ENCODE measurements at places on chromosomes 5 and 9. TPM values are rescaled to one million over a fixed set of nuclear protein-coding genes. Genes with fewer than 3 reads are reported as not detected.

BARHL1 gene
- total RNA-seq: not detected

PCDHA9 gene
- not detected for total RNA-seq

DNA sequence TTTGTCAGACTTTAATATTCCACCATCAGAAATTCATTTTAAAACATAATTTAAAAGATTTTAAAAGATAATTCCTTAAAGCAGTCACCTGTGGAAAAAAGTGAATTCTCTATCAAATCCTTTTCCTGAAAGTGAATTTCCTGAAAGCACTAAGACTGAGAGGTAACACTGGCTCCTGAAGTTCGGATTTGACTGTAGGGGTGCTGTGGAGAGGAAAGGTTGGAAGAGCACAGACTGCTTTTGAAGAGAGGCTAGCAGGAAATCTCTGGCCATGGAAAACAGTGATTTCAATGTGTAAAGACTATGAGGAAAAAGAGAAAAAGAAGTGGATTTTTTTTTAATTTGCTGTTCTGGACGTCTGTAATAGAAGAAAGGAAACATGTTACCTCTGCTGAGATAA lies 35.7 kb upstream of the TMEM161B start:
- peaks cover 9% of the 10 kb centered on the region for H3K27me3 ChIP-seq
- no peak for DNase-seq
- H3K4me3 ChIP-seq: no peak overlapping the region

SLC25A2 gene
- 0.19 TPM for total RNA-seq

DNA sequence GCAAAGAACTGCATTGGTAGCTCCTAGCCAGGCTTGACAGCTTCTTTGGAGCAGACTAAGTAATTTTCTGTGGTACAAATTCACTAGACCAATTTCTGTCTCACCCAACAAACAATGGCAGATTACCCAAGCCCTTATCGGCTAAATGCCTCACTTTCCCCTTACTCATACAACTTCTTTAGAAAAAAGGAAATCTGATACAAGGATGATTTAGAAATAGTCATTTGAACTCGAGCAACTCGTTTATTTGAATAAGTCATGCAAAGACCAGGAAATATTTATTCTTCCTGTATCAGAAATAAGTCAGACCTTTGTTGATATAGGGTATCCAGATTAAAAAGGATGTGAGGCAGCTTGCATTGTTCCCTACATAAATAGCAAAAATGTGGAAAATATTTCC lies 170.4 kb upstream of the CDH6 start:
- H3K27me3 ChIP-seq: no peaks in the 10 kb centered on the region
- no peaks in the 10 kb centered on the region for H3K36me3 ChIP-seq
- no peak overlapping the region for H3K27ac ChIP-seq
- no peak for DNase-seq

All from activated CD4-positive, alpha-beta memory T cell treated with anti-CD3 and anti-CD28 coated beads for 36 hours (primary cell).